Activated T-helper 17 cell treated with anti-CD3 and anti-CD28 coated beads, Interleukin-2, amount 50 U/mL, for 72 hours (primary cell): ENCODE measurements at places on chromosomes 2 and 18. TPM values are rescaled to one million over a fixed set of nuclear protein-coding genes. Genes with fewer than 3 reads are reported as not detected.

DNA sequence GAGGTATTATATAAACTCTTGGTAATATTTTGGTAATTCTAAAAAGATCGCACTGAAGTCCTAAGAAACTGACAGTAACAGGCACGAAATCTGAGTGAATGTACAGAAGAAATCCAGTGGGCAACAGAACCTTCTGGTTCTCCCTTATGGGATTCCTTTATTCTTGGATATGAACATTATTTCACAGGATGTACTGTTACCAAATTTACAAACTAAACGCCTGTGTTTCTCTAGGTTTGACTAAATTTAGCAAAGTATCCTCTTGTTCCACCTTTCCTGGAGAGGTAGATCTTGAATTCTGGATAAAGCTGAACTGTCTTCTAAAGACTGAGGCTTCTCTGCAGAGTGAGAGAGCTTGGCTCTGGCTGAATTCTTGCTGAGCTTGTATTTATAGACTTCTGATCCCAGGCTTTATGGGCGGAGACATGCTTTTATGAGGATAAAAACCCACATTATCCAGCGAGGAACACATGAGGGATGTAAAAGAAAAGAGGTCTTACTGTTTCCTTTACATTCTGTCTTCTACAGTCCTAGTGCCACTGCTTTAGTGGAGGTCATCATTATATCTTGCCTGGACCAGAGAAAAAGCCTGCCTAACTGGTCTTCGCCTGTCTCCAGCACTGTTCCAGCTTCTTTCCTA is 220.8 kb downstream of the CDH2 start:
- no peak for ATAC-seq

- no peak for ATAC-seq
Observed at GRCh38 chr18:1012775-1013174, 108.1 kb downstream of the ADCYAP1 start.

- no peak for ATAC-seq
Observed at GRCh38 chr2:226656367-226656766, 143.3 kb downstream of the IRS1 start.

DNA sequence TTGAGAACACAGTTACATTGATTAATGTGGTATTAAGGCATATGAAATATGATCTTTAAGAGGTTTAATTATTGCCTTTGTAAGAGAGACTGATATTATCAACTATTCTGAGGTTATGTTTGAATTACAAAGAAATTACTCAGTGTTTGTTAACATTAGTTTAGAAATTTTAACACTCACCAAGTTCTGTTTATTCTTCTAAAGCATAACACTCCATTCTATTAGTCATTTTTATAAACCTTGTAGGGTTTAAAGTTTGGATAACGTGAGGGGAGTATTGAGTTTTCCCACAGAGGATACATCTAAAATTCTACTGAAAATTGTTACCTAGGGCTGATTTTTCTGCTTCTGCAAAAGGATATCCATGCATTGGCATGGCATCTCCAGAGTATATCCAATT is 7.7 kb downstream of the CCDC178 start:
- no peak for ATAC-seq

The CCDC74B gene
- total RNA-seq, result 1.3 TPM

DNA sequence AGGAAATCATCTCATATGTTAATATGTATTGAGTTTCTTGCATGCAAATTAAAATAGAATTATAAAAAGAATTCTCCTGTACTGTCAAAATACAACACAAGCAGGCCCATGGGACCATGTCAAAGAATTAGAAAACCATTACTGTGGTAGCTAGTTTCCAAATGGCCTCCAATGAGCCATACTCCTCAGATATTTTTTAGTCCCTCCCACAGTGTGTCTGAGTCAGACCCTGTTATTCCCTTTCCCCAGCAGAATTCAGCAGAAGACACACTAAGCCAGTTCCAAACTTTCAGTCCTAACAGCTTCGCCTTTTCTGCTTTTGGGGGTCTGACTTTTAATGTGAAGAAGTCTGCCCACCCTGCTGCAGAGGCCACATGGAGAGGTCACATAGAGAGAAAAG is 86.7 kb downstream of the FIGN start:
- ATAC-seq, result no peak

DNA sequence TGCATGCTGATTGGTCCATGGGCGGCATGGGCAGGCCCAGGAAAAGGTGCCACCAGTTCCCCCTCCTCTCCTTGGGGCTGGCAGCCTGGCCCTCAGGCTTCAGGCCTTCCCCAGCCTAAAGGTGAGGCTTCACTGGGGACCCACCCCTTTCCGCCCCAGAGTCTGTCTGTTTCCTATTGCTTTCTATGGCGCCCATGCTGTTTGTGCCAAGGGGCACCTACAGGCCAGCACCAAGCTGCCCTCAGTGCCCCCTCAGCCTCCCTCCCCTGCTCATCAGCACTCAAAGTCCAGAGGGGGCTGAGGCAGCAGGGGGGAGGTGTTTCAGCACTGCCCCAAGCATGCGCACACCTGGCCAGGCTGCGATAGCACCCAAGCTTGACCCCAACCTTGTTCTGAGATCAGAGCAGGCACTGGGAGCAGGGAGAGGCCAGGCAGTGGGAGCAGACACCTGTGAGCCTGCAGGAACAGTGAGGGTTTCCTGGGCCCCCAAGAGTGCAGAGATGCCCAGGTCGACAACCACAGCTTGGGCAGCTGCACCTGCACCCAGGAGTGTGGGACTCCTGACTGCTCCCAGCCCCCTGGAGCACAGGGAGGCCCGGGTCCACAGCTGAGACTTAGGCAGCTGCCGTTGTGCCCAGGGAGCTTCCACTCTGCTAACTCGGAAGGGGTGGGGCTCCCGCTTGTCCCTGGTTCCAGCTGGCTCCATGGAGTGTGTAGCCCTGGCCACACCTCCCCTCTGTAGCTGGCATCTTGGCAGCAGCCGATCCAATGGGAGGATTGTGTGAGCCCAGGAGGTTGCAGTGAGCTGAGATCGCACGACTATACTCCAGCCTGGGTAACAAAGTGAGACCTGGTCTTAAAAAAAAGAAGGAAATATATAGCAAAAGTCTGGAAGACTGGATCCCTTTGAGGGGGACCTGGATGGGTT is 69.1 kb downstream of the NCAPH start:
- no peak for ATAC-seq

The KCNG3 gene
- total RNA-seq, result not detected

DNA sequence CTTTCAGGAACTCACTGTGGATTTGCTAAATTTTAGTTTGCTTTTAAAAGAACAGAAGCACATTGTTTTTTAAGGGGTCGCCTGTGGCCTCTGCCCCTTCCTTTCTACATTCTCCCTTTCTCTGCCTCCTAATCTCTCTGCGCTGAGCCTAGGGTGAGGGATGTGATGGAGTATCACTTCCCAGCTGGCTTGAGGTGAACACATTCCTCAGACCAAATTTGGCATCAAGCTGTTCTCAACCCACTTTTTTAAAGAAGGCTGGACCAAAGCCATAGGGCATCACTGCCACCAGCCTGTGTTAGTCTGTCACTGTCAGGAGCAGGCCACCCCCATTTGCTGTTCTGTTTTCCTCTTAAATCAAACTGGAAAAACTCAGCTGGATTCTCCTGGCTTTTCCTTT is 27.4 kb downstream of the EIF4E2 start:
- ATAC-seq, result no peak

The UGT1A3 gene
- total RNA-seq, result not detected
